Transverse colon (tissue), 4 donors: ENCODE measurements at places on chromosomes 11 and 22.

DNA sequence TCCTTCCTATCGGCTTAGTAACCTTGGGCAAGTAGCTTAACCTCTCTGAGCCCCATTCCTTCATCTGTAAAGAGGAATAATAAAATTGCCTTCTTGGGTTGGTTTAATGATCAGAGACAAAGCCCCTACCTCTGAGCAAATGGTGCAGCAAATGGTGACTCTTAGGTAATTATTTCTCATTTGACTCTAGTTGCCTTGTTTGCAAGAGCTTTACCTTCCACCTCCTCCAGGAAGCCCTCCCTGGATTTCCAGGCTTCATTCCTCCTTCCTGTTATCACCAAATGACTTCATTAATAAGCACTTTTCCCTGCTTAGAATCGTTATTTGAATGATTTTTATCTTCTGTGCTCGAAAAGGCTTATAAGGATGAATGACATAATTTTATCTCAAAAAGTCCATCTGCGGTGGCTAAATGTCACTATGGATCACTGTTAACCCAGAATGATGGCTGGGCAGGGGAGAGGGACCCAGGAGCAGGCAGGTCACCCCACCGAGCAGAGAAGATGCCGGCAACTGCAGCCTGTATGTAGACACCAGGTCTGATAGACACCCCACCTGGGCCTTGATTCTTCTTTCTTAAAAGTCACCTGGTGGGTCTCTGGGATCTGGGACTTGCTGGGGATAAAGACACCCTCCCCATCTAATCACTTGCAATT, 106.6 kb downstream of the TSPAN18 start:
- no peak for DNase-seq

DNA sequence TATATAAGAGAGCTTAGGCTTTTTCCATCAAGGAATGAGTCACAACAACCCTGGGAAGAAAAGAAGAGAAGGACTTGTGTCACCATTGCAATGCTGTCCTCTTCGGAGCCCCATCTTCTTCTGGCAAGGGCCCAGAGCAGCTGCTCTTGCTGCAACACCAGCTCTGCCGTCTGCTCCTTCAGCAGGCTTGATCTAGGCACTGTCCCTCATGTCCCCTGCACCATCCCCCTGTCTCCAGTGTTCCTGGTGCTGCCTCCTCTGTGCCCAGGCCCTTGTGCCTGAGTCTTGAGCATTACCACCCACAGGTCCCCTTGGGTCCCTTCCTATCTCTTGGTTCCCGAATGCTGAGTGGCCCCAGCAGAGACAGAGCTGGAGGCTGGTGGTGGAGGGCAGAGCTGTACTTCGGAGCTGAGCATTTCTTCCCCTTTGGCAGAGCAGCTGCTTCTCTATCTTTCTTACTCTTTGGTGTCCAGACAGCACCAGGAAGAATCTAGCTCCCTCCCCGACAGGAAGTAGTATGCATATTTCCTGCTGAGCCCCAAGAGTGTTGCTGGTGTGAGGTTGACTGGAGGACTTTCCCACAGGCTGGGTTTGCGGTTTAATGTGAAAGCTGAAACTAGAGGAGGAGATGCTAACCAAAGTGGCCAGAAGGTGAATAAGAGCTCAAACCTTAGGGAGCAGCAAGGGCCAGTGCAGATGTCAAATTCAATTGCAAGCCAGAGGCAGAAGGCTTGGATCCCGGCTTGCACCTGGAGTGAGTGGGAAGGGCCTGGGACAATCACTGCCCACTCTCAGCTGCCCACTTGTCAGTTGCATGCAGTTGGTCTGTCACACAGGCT, 27.8 kb downstream of the WEE1 start:
- DNase-seq: peak; percentile 39

- DNase-seq: no peak
These were observed 15.2 kb downstream of the SHISAL1 start for GRCh38 chr22:44297470-44298061.

DNA sequence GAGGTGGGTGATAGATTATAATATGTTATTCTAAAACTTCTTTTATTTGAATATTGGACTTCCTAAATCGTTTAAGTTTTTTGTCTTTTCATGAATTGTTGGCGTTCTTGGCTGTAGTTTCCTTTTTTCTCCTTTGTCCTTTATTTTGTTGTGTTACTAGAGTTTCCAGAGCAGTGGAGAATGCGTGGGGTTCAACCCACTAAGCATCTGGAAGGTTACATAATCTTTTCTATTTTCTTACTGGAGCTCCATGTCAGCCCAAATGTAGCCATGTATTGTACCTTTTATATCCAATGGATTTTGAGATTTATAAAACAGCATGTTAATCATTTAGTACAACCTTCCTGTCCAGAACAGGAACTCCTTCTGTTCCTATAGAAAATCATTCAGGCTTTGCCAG, 63.2 kb downstream of the PPP6R3 start:
- DNase-seq: no peak

DNA sequence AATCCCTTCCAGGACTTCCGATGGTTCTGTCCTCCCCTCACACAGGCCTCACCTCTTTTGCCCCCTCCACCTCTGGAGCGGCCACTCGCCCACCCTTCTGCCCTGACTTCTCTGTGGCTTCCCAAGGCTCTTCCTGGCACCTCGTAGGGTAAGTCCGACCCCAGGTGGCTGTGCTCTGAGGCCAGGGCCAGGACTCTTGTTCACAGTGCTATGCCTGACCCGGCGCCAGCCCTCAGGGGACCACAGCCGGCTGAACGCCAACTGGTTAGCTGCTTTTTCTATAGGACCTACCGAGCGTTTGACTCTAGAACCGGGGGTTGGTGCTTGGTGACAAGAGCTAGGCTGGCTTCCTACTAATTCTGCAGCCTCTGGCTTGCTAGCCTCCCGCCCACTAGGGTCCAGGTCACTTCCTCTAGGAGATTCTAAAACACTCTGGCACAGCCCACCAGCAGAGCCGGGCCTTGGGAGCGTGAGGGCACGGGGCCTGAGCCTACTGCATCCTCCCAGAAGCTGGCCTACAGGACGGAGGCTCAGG, 28.4 kb upstream of the KCNQ1OT1 start:
- DNase-seq: no peak

GRCh38 chr11:43130616-43131015, 181.2 kb upstream of the API5 start:
- no peak for DNase-seq

- DNase-seq: no peak
These were observed 27.6 kb downstream of the BCR start for GRCh38 chr22:23207729-23208393.

DNA sequence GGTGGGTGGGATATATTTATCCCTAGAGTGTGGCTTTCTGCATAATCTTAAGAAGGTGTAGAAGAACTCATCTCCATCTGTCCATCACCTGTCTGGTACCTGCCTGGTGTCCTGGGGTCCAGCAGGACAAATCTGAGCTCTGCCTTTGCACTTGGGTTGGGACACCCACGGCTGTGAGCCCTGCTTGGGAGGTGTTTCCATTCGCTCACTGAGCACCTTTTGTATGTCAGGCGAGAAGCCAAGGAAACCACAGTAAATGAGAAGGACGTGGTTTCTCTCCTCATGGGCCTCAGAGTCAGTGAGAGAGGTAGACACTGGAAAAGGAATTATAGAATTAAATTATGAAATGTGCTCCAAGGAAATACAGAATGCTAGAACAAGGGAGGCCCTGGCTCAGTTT, 555.9 kb downstream of the MIAT start:
- no peak for DNase-seq

DNA sequence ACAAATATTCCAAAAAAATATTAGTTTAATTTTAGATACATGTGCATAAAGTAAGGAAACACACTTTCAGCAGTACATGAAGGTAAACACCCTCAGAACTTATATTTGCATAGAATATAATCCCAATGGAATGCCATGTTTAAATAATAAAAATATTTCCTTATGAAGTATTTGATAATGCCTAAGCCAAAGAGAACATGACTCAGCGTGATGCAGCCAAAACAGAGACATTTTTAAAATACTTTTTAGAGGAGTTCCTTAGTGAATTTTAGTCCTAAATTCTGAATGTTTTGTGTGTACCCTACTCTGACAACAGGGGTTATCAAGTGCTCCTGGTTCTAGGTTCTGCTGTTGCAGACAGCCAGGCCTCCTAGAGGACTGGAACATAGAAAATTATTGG, 39.1 kb upstream of the POU2AF2 start:
- DNase-seq: no peak
